Activated T-cell treated with anti-CD3 and anti-CD28 coated beads, Interleukin-2, amount 50 U/mL, for 4 hours (primary cell): ENCODE measurements at places on chromosomes 4 and X. TPM values are rescaled to one million over a fixed set of nuclear protein-coding genes. Genes with fewer than 3 reads are reported as not detected.

GRCh38 chrX:136325377-136325776, 24.6 kb downstream of the ADGRG4 start:
- DNase-seq, result no peak

CNGA1 gene
- 0.33 TPM for total RNA-seq

- DNase-seq, result no peak
These were observed 86.2 kb downstream of the PPEF1 start for GRCh38 chrX:18793601-18794089.

GRCh38 chrX:149937871-149938426, 342 bp downstream of the EOLA2 start:
- DNase-seq, result no peak

DNA sequence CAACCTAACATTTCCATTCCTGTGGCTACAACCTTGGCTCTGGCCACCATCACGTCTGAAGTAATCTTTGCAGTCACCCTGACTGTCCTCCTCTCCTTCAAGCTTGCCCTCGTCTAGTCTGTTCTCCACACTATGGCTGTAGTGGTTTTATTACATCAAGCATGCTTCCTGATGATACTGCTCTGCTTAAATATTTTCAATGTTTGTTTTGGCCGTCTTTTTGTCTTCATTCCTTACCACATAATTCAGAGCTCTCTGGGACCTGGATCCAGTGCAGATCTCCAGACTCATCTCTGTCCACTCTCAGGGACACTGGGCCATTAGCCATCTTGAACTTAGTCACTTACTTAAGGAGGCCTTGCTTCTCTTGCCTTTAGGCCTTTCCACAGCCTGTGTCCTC, 27.7 kb upstream of the FREM3 start:
- DNase-seq, result no peak

DNA sequence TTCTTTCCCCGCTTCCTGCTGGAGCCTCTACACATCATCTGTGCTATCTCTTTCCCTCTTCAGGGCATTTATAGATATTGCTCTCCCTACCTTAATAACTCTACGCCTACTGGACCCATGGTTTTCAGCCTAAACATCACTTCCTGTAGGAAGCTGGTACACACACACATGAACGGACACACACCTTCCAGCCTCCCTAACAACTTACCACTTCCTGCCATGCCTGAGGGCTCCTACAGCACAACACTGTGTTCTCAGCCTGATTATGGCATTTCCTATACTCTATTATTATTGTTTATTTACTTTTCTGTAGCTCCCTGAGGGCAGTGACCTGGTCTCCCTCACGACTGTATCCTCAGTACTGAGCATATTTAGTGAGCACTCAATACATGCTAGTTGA, 163.6 kb upstream of the MAP3K15 start:
- no peak for DNase-seq

DNA sequence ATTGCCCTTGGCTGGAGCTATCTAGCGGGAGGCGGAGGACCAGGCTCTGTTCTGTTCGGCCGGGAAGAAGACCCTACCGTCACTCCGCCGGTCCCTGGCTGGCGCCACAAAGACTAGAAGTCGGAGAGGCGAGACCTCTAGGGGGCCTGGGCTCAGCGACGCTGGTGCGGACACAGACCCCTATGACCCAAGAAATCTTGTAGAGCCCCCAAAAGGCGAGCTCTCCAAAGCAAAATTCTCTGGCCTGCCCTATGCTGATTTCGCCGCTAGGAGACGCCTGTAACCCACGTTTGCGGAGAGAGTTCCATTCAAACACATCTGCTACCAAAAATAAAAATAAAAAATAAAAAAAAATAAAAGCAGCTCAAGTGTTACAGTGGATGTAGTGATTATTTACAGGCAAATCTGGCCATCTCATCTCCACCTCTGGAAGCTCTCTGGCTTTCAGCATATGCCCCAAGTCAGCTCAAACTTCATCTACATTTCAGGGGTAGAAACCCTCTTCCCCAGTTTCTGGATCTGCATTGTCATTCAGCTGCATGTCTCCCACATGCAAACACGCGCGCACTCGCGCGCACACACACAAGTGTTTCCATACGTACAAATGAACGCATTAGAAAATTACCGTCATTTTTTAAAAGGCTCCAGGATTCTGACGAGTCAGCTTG, 2.4 kb upstream of the PCDH10 start:
- DNase-seq, result no peak

FMR1NB gene
- total RNA-seq, result not detected

STK32B gene
- total RNA-seq, result not detected

GRCh38 chr4:115428455-115428854, 315.0 kb upstream of the NDST4 start:
- DNase-seq, result no peak

GRCh38 chr4:48588230-48589097, 98.4 kb downstream of the ZAR1 start:
- no peak for DNase-seq

- DNase-seq, result no peak
These were observed 899.2 kb downstream of the FAT4 start for GRCh38 chr4:126213996-126214395.

- no peak for DNase-seq
These were observed 78.4 kb downstream of the IRF2 start for GRCh38 chr4:184395971-184396391.

ARAP2 gene
- 33.2 TPM for total RNA-seq

SHISA3 gene
- total RNA-seq, result not detected

DNA sequence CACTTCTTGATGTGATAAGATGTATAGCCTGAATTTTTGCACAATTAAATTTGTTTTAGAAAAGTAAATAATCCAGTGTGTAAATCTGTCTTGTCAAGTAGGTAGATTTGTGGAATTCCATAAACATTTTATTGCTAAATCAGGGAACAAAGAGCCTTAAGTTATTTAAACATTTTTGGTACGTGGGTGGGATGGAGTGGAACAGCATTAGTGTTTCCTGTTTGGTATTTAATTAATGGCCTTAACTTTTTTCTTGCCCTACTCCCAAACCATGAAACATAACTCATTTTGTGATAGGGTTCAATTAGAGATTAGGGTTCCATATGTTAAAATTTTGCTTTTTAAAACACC, 5.1 kb downstream of the NUDT9 start:
- DNase-seq, result no peak

DNA sequence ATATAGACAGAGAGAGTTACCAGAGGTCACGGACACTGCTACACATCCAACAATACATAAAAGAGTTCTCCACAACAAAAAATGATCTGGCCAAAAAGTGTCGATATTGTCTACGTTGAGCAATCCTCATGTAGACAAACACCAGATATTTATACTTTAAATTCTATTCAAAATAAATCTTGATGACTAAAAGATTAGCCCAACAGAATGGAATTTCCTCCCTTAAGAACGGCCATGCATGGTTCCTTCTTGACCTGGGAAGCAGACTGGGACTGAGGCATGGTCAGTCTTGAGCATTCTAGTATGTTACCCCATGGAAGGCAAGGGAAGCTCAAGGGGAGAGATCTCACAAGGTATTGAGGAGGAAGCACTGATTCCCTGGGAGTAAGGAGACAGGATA, 43.5 kb downstream of the LHFPL1 start:
- no peak for DNase-seq

- no peak for DNase-seq
These were observed 12.3 kb upstream of the ENOX2 start for GRCh38 chrX:130915302-130915701.

PDS5A gene
- total RNA-seq, result 99.2 TPM

DNA sequence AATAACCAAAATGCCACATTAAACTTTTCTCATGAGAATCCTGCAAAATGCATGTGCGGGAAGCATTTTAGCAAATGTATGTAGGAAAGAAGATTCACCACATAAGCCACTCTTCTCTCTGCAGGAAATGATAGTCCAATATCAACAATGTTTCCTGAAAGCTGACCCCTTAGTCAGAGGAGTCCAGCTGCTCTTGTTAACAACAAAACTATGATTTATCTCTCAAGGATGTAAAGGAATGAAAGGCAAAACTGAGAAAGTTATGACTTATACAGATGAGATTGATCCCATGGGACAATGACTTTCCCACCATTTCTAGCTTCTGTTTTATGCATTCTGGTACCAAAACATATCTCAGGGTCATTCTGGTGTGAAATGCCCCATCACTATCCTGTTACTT, 125.0 kb upstream of the EDNRA start:
- no peak for DNase-seq

LRAT gene
- total RNA-seq, result not detected

LRCH2 gene
- total RNA-seq, result not detected

DNA sequence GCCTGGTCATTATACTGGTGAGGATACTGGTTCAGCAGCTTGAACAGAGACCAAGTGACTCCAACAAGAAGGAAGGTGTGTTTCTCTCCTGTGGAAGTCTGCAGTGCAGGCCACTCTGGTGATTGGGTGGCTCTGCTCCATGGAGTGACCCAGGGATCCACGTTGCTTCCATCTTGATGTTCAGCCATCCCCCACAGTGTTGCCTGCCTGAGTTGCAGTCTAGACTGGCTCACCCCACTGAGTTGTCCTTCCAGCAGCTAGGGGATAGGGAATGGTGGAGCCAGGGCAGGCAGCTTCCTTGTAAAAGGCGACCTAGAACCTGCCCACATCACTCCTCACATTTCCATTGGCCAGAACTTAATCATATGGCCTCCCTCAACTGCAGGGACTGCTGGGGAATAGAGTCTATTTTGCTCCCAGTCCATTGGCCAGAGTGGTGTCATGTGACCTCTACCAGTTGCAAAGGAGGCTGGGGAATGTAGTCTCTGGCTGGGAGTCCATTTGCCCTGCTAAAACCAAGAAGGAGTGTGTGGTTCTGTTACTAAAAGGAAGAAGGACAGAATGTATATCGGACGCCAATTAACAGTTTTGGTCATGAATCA, 8.0 kb downstream of the MAN2B2 start:
- DNase-seq, result no peak

- DNase-seq, result no peak
These were observed 32.8 kb downstream of the CLDN22 start for GRCh38 chr4:183287309-183287659.

DNA sequence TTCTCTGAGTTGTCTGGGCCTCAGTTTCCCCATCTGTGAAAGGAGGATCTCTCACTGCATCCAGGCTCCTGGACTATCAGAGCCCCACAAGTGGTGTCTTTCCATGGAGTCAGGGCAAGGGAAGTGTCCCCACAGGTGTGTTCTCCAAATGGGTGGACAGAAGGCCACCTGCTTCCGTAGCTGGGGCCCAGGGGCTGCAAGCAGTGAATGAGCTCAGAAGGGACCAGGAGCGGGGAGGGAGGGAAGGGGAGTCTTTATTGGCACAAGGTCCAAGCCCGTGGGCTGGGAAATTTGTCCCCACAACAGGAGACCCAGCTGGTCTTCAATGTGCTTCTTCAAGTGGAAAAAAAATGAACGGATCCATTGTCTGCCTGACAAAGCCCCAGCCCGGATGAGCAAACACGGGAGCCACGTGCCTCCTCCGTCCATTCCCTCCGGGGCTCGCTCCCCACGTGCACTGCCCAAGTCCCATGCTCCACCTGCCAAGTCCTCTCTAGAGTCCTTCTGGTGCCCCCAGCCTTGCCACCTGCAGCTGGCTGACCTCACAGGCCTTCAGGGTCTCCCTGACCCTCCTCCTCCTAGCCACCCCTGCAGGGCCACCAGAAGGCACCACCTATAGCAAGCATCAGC, 72.0 kb downstream of the JAKMIP1 start:
- no peak for DNase-seq

GRCh38 chrX:69424161-69424560, 80.0 kb upstream of the NALF2 start:
- no peak for DNase-seq

GRCh38 chrX:55524487-55524886, 34.8 kb upstream of the USP51 start:
- DNase-seq, result no peak

DNA sequence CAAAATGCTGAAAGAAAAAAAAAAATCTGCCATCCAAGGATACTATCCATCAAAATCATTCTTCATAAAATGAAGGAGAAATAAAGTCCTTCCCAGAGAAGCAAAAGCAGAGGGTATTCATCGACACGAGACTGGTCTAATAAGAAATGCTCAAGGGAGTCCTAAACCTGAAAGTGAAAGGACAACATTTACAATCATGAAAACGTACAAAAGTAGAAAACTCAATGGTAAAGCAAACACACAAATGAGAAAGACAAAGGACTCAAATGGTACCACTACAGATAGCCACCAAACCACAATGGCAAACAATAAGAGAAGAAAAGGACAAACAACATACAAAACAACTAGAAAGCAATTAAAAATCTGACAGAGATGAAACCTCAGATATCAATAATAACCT, 41.0 kb downstream of the CD99L2 start:
- DNase-seq, result no peak

GPRASP1 gene
- 2.2 TPM for total RNA-seq

ARL9 gene
- total RNA-seq, result 0.42 TPM

- no peak for DNase-seq
These were observed 181.9 kb downstream of the AFAP1 start for GRCh38 chr4:7757501-7758471.

- DNase-seq, result no peak
These were observed 96.8 kb upstream of the CXXC4 start for GRCh38 chr4:104591510-104591911.

RNF128 gene
- not detected for total RNA-seq

- DNase-seq, result no peak
These were observed 379.7 kb downstream of the SPRY1 start for GRCh38 chr4:123776267-123776666.

- DNase-seq, result no peak
These were observed 40.4 kb downstream of the ATXN3L start for GRCh38 chrX:13279279-13280018.

GRCh38 chrX:42746606-42747005, 31.4 kb downstream of the PPP1R2C start:
- DNase-seq, result no peak

GRCh38 chrX:10726647-10727046, 106.3 kb upstream of the MID1 start:
- no peak for DNase-seq

DNA sequence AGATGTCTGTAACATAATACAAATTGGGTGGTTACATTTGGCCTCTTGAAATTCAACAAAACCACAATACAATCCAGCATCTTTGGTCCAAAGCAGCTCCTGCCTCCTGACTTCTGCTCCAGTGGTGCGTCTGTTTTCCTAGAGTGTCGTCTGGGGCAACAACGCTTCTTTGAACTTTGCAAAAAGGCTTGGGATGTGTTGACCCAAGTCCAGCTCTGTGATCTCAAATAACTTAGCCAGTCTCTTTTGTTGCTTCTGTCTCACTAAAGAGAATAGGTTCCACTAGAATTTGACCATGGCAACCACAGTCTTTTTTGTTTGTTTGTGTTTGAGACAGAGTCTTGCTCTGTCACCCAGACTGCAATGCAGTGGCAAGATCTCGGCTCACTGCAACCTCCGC, 324.0 kb downstream of the DHRSX start:
- no peak for DNase-seq

DNA sequence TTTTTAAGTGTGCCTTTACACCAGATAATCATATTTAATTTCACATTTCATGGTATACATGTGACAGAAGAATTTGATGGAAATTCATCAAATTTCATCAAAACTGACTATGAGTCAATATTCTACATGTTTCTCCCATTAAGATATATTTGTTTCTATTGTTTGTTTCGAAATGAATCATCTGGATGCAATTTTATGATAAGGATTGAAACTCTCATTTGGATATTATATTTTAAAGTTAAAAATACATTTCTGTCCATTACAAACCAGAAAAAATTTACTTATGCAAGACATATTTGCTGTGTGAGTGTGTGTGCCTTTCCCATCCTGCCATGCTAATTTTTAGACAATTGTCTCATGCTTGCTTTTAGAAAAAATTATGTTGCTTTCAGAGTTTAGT, 52.2 kb downstream of the SULT1B1 start:
- no peak for DNase-seq
